HCEC 1CT (cell line): ENCODE measurements at places on chromosomes 2 and 18.

DNA sequence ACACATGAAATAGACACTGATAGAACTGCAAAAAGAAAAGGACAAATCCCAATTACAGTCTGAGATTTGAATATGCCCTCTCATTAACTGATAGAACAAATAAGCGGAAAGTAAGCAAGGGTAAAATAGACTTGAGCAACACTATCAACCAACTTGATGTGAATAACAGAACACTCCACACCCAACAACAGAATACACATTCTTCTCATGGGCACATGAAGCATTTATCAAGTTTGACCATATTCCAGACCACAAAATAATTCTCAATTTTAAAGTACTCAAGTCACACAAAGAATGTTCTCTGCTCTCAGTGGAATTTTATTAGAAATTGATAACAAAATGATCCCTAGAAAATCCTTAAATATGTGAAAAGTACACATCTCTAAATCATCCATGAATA lies 19.0 kb downstream of the ETAA1 start:
- no peak for DNase-seq

DNA sequence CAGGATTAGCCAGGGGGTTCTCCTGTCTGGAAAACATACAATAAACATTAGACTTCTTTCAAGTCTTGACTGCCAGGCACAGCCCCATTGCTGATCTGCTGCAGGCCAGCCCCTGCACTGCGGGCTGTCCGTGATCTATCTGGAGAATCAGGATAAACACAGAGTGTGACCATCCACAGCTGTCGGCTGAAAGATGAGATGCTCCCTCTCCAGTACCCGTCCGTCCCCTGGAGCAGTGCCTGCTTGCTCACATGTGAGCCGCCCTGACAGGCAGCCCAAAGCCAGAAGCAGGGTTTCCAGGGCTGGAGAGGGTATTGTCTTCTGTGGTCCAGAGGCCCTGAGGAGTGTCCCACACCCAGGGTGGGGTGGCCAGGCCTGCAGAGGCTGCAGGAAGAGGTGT lies 46.1 kb upstream of the FOSL2 start:
- DNase-seq = peak; percentile 52

GRCh38 chr2:222919841-222920526 lies 59.1 kb downstream of the ACSL3 start:
- peak; percentile 96 for DNase-seq

DNA sequence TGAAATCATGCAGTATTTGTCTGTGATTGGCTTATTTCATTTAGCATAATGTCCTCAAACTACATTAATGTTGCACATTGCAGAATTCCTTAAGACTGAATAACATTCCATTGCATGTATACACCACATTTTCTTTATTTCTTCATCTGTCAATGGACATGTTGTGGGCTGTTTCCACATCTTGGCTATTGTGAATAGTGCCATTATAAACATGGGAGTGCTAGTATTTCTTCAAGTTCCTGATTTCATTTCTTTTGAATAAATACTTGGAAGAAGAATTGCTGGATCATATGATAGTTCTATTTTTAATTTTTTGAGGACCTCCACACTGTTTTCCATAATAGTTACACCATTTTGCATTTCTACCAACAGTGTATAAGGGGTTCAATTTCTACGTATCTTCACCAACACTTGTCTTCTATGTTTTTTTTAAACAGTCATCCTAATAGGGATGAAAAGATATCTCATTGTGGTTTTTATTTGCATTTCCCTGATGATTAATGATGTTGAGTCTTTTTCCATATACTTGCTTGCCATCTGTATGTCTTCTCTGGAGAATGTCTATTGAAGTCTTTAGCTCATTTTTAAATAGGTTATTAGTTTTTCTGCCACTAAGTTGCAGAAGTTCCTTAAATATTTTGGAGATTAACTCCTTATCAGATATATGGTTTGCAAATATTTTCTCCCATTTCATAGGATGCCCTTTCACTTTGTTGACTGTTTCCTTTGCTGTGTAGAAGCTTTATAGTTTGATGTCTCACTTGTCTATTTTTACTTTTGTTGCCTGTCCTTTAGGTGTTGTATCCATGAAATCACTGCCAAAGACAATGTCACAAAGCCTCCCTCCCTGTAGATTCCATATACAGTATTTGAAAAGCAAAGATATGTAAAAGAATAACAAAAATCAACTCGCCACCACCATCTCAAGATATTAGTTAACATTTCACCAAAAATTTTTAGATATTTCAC lies 14.6 kb downstream of the FBXO11 start:
- peak; percentile 45 for DNase-seq

GRCh38 chr2:64104933-64105332 lies 39.3 kb downstream of the PELI1 start:
- no peak for DNase-seq

DNA sequence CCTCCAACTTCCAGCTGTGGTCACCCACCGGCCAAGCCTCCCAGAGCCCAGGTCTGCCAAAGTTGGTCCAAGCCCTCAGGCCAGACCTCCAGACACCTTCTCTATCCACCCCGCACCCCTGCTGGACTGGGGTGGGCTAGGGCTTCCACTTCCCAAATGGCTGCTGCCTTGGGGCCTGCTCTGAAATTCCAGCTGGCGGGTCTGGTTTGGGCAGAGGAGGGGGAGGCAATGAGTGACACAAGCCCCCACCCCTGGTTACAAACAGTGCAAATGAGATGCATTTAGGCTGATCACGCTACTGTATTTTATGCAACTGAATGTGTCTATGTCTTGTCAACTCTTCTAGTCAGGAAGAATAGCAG lies 14.6 kb downstream of the POU3F3 start:
- no peak for DNase-seq

- DNase-seq = no peak
Measured at GRCh38 chr2:31080361-31080760, 57.9 kb downstream of the GALNT14 start.

DNA sequence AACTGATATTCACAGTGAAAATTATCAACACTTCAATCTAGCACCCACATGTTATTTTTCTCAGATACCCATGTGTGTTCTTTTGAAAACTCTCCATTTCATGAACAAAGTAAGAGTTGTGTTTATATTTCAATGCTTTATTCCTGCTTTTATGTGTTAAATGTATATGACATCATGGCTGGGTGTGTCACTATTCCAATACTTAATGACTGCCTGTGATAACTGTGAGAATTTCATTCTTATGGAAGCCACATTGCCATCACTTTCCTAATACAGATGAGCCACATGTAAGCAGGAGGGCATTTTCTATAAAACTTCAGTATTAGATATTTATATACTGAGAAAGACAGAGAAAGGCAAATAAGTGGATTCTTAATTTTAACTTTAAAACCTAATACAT lies 100.4 kb upstream of the FIGN start:
- DNase-seq = no peak

DNA sequence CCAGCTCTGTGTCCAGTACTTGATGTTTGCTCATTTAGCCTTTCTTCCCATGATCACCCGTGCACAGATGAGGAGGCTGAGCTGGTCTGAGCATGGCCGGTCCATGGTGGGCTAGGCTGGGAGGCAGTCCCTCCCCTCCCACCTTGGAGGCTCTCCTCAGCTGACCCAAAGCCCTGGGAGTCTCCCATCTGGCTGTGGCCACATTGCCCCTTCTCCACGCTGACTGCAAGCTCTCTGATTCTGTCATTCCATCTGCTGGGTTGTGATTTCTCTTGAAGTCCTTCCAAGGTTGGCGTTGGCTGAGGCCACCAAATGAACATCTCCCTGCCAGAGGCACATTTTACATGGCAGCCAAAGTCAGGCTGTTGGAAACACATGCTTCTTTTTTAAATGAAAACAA lies 44.0 kb downstream of the ACKR3 start:
- no peak for DNase-seq

- no peak for DNase-seq
Measured at GRCh38 chr2:233464056-233464455, 102.5 kb downstream of the USP40 start.

DNA sequence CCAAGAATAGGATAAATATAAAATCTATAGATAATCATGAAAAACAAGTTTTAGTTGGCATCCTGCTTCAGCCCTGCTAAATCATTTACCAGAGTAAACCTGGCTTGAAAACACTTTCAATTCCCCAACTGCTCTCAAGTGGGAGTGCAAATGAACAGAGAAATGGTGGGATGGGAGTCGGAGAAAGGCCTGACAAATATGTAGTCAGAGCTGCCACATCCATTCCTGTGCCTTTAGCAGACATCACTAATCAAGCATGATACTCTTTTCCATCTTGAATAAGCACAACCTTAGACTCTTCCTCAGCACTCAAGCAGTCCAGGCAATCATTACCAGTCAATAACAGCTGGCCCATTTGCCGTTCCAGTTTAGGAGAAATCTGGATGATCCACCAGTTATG lies 101.3 kb downstream of the ANKRD44 start:
- no peak for DNase-seq

DNA sequence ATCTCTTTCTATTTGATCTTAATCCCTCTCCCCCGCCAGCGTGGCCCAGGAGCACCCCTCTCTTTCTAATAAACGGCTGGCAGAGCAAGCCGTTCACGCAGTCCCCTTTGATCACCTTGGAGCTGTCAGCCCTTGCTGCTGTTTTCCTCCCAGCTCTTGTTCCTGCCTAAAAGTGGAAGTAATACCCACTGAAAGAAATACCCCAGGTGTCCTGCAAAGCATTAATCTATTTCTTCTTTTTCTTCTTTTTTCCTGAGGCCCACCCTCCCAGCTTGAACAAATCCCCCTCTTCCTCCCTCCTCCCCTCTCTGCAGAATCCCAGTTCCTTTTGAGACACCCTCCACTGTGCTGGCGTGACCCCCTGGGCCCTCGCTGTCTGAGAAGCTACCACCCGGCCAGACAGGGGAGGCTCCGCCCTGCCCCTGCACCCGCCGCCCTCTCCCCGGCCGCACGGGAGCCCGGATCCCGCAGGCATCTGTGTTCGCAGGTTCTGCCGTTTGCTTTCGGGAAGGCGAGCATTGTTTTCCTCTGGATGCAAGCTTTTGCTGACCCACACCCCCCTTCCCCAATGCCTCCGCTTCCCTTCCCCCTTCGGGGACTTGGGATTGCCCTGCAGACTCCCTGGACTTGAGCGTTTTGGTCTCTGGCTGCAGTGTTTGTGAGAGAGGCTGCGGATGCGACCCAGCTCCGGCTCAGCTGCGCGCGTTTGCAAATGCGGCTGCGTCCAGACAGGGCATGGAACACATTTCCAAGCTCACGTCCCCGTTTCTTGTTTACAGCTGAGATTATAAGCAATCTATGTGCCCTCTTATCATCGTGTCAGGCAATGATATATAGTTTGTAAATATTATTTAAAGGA lies 631.5 kb downstream of the NYAP2 start:
- DNase-seq = peak; percentile 82

DNA sequence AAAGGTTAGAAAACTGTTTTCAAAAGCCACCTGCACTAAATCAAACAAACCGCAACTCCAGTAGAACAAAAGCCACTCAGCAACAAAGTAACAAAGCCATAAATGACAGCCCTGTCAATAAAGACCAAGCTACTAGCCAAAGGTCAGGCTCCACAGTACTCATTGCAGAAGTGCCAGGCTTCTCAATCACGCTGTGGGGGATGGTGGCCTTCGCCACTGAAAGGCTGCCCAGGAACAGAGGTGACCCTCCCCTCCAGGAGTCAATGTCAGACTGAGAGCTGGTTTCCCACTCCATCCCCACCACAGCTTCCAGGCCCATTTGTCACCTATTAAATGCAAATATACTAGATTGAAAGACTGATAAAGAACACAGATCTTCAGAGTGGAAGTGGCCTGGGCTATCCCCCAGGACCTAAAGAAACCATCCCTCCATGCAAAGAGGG lies 5.9 kb downstream of the ATP8B1 start:
- DNase-seq = no peak

DNA sequence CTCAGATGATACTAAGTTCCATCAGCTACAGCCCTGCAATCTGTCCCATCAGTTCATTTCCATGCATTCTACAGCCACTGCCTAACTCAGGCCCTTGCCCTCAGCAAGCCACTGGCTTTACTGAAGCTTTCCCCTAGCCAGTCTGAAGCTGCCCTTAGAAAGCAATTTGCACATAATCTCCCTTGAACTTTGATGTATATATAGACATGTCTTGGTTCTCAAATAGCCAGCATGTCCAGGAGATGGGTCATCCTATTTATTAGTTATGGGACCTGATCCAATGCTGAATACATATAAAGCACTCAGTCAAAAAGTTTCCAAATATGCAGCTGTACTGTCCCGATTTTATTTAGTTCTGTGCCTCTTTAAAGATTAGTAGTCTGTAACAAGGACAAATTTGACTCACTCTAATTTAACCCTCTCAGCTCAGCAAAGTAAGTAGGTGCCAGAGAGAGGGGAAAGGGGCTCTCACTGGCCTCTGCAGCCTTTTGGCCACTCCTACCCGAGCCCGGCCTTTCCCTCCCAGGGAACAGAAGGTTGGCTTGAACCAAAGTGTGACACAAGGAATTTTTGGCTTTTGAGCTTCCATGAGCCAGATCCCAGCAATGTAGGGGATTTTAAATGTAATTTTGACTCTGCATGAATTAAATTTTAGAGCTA lies 70.7 kb downstream of the CCDC93 start:
- DNase-seq = peak; percentile 50

GRCh38 chr2:47437287-47437686 lies 34.3 kb downstream of the MSH2 start:
- peak; percentile 57 for DNase-seq
